SK-N-MC (cell line): ENCODE measurements at places on chromosomes 6 and 20.
A peak's percentile ranks its signal among the peaks of the same experiment; 100 is the strongest.

DNA sequence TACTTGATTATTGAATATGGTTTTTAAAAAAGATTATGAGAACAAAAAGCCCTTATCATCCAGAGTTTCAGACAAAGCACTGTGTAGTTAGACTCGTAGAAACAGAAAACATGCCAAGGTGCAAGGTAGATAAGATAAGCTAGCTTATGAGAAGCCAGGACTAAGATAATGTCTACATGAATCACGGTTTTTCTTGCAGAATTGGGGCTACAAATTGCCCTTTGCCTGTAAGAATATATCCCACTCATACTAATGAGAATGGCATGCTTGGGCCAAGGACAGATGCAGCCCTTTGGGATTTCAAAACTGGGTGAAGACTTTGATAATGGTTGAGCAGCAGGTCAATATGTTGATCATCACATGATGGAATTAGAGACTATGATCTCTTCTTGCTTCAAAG lies 165.3 kb upstream of the PREP start:
- DNase-seq: no peak

- DNase-seq: peak; percentile 18
These were observed 230.6 kb upstream of the SUPT3H start for GRCh38 chr6:45608252-45608913.

DNA sequence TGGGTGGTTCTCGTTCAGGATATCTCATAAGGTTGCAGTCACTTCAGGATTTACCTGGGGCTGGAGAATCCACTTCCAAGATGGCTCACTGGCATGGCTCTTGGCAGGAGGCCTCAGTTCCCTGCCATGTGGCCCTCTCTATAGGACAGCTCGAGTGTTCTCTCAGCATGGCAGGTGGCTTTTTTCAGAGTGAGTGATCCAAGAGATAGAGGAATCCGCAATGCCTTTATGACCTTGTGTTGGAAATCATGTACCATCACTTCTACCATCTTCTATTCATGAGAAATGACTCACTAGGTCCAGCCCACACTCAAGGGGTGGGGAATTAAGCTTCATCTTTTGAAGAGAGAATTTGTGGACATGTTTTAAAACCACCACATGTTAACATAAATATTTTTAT lies 37.8 kb downstream of the PPP1R16B start:
- DNase-seq: no peak

- peak; percentile 79 for DNase-seq
These were observed 69.6 kb downstream of the SSR1 start for GRCh38 chr6:7243179-7243981.

DNA sequence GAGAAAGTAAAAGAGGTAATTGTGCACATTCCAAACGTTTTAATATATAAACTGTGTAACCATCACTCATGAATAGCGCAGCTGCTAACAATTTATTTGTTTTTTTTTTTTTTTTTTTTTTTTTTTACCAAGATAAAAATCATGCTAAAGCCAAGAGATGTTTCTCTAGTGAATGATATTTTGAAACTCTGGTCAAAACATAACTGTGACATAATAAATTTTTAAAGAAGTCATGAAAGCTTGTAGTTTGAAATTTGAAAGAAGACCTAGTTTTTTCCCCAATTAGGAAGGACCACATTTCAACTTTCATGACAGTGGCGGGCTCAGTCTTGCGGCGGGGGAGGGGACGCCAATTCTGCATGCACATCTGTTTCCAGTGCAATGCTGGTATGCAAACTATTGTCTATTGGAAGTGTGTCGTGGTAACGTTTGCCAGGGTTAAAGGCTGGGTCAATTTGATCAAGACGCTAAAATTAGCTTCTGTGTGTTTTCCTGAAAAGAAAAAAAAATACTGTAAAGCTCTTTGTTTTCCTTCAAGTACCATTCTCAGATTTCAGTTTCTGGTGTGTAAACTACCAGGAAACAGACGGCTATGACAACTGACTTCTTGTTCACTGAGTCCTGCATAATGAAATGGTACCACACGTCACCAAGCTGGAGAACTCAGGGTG lies 211.9 kb downstream of the FOXC1 start:
- DNase-seq: no peak

GRCh38 chr6:93394471-93394870 lies 24.9 kb downstream of the EPHA7 start:
- DNase-seq: no peak

DNA sequence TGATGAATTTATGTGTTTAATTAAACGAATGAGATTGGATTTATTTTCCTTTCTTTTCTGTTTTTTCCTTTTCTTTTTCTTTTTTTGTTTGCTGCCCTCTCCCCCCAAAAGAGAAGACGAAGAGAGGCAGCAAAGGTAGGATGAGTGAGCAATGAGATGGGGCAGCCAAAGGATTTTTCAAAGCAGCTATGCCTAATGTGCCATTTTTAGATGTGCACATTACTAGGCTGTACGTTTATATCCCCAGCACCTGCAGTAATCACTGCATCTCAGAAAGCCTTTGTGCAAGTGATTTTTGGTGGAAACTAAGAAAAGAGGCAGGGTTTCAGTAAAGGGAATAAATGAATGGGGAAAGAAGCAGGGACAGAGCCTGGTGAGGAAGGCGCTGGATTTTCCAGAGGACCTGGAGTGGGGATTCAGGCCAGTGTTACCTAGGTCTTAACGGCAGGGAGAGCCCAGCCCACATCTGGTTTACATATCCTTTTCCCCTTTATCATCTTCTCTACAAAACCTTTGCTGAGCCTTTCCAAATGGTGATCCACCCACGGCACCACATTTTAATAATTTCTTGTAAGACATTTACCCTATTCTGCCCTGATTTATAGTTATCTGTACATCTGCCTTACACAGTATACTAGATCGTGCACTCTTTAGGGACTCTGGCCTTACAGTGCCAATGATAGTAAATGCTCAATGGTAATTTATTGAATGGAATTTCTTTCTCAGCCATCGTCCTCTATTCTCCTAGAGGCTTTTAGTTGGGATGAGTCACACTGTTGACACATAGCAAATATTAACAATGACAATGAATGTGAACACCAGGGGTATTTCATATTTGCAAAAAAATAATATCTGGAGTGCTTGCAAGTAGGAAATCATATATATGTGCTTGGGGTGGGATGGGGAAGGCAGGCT lies 38.3 kb upstream of the ATXN1 start:
- DNase-seq: no peak

- DNase-seq: no peak
These were observed 508.7 kb upstream of the CITED2 start for GRCh38 chr6:139882977-139883728.

DNA sequence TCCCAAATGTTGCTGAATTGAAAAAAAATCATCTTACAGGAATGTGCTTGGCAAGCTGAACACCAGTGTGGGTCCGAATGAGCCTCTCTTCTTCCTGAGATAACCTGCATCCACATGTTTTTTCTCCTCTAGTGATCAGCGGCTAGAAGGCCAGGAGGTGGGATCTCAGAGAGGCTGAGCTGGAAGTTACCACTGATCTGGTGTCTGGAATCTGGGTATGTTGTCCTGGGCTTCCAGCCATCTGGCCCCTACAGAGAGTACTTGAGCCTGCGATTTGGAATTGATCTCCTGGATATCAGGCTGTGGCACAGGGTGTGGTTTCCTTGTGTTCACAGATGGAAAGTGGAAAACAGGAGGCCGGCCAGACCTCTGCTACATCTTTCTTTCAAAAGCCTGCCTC lies 35.9 kb downstream of the SULF2 start:
- DNase-seq: no peak

DNA sequence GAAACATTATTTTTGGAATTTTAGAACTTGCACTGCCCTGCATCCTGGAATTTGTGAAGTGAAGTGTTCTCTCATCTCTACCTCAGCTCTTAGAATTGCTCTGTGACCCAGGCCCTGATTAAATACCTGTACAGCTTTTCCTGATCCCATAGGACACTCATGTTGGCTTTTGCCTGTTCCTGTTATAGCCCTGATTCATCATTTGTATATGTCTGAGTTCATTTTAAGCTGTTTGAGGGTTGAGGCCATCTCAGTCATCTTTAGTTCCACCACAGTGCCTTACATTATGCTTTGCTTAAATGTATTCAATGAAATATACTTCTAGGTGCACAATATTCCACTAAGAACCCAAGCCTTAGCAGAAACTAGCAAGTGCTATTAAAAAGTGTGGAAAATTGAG lies 26.4 kb downstream of the ZFAND3 start:
- DNase-seq: no peak

DNA sequence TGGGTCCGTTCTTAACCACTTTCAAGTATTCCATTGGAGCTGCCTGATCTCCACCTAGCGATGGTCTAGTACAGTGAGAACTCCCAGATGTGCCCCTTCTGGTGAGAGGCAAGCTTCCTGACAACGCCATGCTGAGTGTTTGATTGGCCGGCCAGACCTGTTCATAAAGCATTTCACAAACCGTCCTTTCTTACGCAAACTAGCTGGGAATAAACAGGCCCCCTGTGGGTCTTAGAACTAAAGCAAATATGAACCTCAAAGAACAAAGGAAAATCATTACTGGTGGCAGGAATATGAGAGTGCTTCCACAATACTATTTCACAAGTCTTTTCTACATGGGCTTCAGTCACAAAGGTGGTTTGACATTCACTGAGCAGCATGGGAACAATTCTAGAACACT lies 15.6 kb upstream of the GCNT2 start:
- no peak for DNase-seq

DNA sequence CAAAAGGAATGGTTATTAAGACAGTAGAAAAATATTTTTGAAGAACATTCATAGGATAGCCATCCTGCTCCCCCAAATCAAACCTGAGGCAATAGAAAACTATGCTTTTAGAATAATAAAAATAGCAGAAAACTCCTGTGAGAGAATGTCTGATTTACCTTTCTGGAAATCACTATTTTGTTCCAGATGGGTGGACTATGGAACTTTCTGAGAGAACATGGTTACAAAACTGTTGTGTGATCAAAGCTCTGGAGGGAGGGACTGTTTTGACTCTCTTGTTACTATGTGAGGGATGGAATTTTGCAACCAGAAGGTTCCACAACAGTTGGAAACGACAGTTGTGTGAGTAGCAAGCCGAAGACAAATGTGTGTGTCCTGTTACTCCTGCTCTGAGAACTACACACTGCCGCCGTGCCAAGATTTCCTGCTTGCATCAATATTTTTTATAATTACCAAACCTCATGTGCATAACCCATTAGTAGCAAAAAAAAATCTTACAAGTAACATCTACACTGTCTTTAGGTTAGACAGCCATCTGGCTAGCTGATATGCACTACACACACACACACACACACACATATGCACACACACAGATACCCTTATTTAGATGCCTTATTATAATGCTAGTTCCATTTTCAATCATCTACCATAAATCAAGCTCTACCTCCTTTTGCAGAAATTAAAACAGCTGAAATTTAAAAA lies 11.0 kb upstream of the HIVEP1 start:
- DNase-seq: no peak

DNA sequence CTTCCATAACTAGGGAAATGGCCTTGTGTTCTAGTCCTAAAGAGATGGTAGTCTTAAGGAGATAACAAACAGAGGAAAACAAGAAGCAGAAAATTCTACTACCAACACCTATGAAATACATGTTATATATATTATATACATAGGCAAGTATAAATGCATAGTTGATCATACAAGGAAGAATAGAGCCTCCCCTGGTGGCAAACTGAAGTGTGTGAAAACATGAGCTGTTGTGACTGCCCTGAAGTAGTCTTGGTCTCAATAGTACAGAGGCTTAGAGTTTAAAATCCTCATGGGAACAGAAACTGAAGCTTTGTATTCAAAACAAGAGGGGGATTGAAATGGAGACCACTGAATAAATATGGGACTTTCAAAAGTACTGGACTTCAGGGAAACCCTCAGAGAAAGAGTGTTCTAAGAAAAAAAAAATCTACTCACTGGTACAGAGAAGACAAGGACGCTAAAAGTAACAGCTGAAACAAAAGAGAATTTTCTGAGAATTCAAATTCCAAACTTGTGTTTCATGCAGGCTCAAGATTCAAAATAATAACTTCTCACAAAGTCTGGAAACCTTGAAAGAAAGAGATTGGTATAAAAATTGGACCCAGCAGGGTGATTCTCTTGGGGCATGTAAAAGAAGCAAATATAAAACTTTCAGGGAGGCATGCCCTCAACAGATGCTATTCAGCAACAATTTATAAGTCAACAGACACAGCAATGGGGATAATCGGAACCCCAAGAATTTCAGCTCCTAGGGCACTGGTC lies 59.7 kb upstream of the SAMD3 start:
- peak; percentile 35 for DNase-seq

- no peak for DNase-seq
These were observed 1026.6 kb downstream of the EYS start for GRCh38 chr6:64680446-64680845.

GRCh38 chr6:492816-493414 lies 101.4 kb downstream of the IRF4 start:
- no peak for DNase-seq

- DNase-seq: no peak
These were observed 268.5 kb upstream of the QKI start for GRCh38 chr6:163146036-163146435.

GRCh38 chr6:79627422-79627821 lies 3.7 kb upstream of the SH3BGRL2 start:
- no peak for DNase-seq

GRCh38 chr6:47457370-47457769 lies 20.2 kb upstream of the CD2AP start:
- no peak for DNase-seq
